ENCODE measurements at places on chromosomes 4 and X.

GRCh38 chrX:13293700-13294099 is 26.2 kb downstream of the ATXN3L start:
- no peak for DNase-seq

- no peak for DNase-seq
Measured at GRCh38 chrX:79107891-79108718, 36.4 kb upstream of the GPR174 start.

- no peak for DNase-seq
Measured at GRCh38 chr4:101104312-101105052, 242.8 kb downstream of the PPP3CA start.

GRCh38 chrX:28205905-28206304 is 224.7 kb upstream of the DCAF8L1 start:
- DNase-seq = no peak

DNA sequence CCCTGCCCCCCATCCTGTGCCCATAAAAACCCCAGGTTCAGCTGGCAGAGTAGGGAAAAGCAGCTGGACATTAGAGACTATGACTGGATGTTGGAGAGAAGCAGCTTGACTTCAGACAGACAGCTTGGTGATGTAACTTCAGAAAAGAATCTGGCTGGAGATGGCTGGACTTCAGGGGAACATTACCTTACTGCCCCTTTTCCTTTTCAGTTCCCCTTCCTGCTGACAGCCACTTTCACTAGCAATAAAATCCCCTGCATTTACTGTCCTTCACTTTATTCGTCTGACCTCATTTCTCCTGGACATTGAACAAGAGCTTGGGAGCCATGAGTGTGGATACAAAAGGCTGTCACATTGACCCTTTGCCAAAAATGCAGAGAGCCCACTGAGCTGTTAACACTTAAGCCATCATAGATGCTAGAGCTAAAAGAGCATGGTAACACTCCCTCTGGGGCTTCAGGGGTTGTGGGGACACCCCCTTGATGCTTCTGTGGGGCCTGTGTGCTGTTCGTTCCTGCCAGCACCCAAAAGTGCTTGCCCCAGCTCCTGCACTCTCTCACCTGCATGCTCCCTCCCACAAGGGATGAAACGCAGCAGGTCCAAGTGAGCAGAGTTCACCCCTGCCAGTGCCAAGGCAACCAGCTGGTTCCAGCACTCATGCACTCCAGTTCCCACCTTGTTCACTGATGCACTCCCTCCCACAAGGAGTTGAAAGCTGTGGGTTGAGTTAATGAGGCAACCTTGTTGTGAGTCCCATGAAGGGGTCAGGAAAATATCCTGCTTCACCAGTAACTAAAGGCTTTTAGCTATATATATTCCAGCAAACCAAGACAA is 263.8 kb upstream of the NDST3 start:
- no peak for DNase-seq

DNA sequence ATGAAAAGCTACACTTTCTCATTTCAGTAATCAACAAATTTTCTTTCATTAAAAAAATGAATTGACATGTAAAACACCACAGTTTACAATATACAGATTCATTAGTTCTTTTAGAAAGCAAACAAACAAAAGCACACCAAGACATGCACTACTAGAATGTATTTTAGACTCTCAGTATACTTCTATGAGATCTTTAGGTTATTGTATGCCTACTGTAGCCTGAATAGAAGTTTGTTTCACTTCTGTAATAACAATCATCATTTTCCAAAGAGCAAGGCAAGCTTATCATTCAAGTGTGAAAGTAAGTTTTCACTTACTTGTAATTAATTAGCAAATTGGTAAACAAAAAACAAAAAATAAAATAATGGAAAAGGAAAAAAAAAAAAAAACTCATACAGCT is 24.9 kb downstream of the CXXC4 start:
- no peak for DNase-seq

All from anterior cingulate cortex (tissue), 58 donors.